ENCODE measurements at places on chromosomes 1 and 21.

GRCh38 chr1:2979191-2980072, 41.8 kb upstream of the ACTRT2 start:
- DNase-seq = no peak

DNA sequence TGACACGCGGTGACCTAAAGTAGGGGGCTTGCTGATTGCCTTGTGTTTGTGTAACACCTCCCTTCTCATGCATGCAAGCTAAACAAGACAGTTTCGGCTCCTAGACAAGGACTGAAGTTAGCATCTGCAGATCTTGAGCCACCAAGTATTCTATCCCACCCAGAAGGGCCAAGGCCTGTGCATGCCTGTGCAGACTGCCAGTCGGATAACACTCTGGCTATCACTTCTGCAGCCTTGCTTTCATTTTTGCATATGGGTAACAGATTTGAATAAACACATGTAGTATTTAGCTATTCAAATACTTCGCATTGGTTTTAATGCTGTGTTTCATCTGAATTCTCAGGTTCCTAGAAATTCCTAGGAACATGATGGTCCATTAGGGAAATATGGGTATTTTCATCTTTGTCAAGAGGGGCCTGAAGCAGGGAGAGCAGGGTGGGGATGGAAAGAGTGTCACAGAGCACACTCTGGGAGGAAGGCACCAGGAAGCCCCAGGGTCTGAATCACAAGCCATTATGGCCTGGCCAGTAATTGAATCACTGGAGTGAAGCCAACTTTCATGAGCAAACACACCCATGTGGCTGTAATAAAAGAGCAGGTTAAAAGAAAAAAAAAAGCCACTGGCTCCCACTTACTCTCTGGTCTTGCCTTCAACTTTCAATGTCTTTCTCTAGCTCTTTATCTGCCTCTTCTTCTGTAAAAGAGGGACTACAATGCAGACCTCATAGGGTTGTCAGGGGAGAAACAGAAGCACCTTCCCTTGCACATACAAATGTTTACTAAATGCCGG, 28.3 kb downstream of the GADD45A start:
- peak; percentile 96 for DNase-seq

GRCh38 chr1:33634806-33635205, 162.4 kb downstream of the ZSCAN20 start:
- DNase-seq = peak; percentile 5

DNA sequence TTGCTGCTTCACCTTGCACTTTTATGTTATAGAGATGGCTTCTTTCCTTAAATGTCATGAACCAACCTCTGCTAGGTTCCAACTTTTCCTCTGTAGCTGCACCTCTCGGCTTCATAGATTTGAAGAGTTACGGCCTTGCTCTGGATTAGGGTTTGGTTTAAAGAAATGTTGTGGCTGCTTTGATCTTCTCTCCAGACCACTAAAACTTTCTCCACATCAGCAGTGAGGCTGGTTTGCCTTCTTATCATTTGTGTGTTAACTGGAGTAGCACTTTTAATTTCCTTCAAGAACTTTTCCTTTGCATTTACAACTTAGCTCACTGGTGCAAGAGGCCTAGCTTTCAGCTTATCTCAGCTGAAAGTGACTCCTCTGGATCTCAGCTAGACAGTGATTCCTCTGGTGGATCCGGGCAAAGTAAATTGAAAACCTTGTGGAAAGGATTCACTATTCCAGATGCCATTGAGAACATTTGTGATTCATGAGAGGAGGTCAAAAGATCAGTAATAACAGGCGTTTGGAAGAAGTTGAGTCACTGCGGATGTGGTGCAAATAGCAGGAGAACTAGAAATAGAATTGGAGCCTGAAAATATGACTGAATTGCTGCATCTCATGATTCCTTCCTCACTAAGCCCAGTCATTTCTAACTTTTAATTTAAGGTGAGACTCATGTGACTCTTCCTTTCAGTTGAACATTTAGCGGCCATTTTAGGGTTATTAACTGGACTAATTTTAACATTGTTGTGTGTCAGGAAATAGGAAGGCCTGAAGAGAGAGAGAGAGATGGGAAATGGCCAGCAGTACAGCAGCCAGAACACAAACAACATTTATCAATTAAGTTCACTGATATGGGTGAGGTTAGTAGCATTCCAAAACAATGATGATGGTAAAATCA, 16.2 kb upstream of the RGS1 start:
- no peak for DNase-seq

DNA sequence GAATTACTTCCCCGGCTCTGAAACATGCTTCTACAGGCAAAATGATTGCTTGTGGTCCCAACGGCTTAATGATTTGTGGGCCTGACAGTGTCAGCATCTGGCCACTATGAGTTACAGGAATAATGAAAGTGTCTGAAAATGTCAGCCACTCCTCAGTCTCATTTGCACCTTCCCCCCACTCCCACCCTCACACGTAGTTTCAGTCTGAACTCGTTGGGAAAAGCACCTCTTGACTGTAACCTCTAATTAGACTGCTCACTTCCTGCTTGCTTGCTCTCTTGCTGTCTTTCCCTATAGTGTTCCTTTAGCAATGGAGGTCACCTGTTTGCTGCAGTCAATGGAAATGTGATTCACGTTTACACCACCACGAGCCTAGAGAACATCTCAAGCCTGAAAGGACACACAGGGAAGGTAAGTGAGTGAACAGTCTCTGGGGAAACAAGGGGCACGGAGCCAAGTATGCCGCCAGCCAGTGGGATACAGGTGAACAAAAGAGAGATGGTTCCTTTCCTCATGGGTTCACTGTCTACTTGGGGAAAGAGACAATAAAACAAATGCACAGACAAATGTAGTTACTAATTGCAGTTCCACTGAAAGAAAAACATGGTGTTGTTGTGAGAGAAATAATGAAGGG, 27.1 kb downstream of the CFAP57 start:
- DNase-seq = peak; percentile 92

DNA sequence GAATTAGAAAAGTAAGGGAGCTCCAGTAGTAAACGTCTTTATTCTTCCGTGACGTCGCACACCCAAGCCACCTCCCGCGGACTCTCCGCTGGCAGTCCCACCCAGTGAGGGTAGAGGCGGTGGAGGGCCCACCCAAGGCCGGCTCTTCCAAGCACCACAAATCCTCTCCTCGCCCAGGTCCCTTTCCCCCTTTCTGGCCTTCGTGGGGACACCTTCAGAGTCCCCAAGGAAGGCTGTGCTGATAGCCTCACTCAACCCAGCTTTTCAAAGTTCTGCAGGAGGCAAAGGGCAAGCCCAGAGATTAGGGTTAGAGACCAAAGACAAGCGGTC, 349 bp upstream of the GPN2 start:
- no peak for DNase-seq

DNA sequence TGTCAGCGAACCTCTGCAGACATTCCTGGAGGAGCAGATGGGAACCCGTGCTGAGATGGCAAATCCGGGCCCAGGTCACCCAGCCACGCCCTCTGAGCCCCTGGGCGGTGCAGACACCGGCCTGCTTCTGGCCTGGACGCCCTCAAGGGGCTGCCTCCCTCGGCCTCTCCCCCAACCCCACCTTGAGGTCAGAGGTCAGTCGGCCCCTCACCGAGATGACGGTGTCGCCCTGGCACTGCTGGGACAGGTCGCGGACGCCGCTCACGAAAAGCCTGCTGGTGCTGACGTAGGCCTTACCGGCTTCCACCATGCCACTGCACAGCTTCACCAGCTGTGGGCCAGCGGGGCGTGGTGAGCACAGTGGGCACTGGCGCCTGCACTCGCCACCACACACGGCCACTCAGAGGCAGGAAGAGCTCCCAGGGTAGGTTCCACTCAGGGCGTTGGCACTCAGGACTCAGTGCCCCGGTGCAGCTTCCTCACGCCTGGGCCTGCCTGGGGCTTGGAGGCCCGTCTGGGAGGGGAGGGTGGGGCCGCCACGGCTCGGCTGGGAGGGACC, 4.7 kb downstream of the ACAP3 start:
- no peak for DNase-seq

GRCh38 chr1:245677461-245678240, 522.9 kb downstream of the KIF26B start:
- no peak for DNase-seq

GRCh38 chr1:231630558-231631205, 4.1 kb downstream of the DISC1 start:
- DNase-seq = no peak

- DNase-seq = no peak
These were observed 57.6 kb downstream of the RIMS3 start for GRCh38 chr1:40607921-40608320.

DNA sequence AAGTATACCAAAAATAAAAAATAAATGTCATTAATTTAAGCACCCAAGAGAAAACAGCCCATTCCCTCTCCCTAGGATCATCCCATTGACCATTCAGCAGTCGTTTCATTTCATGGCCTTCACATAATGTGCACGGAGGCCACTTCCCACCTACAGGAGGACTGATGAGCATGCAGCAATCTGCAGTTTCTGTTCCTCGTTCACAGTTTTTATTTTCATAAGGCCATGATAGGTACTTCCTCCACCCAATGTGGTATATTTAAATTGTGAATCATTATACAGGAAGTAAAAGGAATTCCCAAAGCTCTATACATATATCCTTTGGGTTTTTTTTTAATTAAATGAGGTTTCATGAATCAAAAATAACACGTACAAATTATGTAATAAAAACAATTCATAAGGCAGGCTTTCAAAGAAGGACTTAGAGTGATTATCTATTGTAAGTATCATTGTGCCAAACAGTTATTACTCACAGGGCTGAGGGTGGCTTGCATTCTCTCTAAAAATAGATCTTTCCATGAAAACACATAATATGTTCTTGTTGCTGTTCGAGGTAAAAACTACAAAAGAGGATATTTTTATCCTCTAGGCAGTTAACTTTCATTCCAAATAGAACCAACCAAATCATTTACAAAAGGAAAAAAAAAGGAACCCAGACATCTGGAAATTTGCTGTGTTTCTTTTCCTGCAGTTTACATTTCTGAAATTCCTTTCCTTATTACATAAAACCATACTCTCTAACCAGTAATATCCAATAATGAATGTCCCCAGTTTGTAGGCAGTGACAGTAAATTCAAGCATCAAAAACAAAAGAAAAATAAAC, 27.5 kb upstream of the SLC44A3 start:
- DNase-seq = peak; percentile 11

GRCh38 chr1:166488327-166488726, 321.5 kb upstream of the FAM78B start:
- DNase-seq = no peak

DNA sequence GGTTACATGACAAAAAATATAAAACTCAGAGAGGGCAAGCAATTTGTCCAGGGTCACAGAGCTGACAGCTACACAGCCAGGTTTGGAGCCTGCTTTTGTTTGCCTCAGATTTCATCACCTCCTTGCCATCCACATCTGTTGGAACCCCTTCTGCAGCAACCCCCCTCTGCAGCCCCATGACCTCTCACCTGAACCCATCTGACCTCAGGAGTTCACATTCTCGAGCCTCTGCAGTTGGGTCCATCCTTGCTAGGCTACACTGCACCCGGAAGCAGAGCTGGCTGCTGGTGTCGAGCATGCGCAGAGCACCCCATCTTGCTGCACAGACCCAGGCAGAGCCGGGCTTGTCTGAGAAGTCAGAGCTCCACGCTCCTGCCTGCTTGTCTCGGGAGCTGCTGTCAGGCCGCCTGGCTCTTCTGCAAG, 10.0 kb downstream of the C1QB start:
- no peak for DNase-seq

GRCh38 chr1:15735304-15736037, 587 bp upstream of the SLC25A34 start:
- DNase-seq = no peak

GRCh38 chr1:46497665-46498064, 8.0 kb downstream of the DMBX1 start:
- DNase-seq = no peak

GRCh38 chr21:33539616-33540015, 2.3 kb downstream of the GART start:
- DNase-seq = no peak

DNA sequence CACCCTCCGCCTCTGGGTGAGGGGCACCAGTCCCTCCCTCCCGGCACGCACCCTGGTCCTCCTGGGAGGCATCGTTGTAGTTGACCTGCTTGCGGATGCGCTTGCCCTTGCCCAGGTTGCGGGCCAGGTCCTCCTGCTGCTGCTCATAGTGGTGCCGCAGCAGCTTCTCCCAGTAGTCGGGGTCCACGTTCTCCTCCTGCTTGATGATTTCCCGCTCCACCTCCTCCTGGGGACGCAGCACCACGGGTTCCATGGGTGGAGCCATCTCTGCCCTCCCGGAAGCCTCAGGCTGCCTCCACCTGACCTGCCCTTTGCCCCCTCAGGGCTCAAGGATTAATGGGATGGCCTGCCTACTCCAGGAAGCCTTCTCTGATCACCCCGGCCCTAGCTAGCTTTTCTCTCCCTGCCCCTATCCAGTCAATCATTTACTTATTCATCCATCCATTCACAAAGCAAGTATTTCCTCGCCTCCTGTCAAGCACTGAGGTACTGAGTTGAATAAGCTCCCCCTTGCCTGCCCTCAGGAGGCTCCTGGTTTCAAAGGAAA, 53.5 kb downstream of the CHD5 start:
- no peak for DNase-seq

DNA sequence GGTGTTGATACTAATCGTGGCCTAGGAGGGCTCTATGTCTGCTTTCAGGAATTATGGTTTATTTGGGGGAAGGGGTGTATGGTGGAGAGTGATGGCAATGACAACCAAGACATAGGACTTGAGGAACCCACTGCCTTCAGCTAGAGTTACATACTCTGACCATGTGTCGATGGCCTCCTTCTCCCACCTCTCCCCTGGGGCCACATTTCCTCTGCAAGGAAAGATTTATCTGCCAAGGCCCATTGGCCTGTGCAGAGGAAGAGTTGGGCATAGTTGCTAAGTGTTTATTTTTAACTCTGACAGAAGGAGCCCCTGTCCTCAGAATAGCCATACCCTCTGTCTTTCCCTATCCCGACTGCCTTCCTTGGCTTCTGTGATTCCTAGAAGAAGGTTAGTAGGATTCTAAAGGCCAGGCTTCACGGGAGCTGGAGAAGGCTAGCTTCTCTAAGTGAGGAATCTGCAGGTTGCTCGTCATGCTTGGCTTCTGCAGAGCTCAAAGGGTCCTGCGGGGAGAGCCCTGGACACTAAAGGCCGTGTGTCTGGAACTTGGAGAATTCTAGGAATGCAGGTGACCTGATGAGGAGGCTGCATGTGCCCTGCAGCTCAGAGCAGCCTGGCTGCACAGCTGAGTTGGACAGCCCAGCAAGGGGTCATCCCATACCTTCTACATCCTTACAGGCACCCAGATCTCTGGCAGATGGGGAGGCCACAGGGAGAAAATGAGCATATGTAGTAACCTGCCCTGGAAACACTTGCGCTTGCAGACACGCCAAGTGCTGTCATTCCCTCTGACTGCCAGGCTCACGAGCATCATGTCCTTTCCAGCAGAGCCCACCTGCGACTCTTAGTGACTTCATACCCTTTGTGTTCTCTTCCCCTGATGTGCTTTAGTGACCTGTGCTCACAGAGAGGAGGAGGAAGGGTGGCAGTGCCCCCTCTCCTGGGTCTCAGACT, 9.7 kb downstream of the MAPKAPK2 start:
- peak; percentile 44 for DNase-seq

DNA sequence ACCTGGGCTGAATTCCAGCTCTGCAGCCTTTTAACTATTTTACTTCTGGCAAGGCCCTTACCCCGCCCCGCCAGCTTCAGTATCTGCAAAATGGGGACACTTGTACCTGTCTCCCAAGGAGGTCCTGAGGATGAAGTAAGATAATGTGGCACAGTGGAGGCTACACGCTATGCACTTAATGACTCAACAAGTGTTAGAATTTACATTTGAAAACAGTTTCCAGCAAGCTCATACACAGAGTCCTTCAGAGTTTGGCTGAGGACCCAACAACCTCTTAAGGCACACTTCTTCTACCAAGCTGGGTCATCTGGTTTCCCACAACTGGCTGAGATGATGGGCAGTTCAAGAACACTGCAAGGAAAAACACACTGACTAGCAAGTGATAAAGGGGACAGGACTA, 30.2 kb upstream of the SLC22A15 start:
- no peak for DNase-seq
